Activated naive CD4-positive, alpha-beta T cell treated with anti-CD3 and anti-CD28 coated beads, Interleukin-2, amount 50 U/mL, for 72 hours (primary cell): ENCODE measurements at places on chromosomes 6 and 20. TPM values are rescaled to one million over a fixed set of nuclear protein-coding genes. Genes with fewer than 3 reads are reported as not detected.
A peak's percentile ranks its signal among the peaks of the same experiment; 100 is the strongest.

DNA sequence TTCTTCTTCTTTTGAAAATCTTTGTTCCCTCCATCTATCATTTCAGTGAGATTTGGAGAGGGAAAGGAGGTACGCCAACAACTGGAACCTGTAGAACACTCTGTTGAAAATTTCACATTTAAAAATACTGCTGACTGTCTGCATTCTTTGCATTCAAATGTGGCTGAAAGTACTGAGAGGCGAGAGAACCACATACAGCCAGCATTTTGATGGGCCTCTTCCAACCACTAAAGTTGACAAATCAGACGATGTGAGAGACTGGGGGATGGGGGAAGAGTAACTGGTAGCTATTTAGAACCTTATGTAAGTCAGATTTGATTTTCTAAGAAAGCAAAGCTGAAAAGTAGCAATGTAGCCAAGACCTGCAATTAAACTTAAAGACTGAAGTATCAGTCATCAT lies 77.5 kb downstream of the FKBP5 start:
- DNase-seq = no peak

- no peak for DNase-seq
Measured at GRCh38 chr20:45325371-45325770, 17.3 kb upstream of the MATN4 start.

GRCh38 chr6:27890445-27891319 lies 21.5 kb downstream of the OR2B2 start:
- peak; percentile 86 for DNase-seq

DNA sequence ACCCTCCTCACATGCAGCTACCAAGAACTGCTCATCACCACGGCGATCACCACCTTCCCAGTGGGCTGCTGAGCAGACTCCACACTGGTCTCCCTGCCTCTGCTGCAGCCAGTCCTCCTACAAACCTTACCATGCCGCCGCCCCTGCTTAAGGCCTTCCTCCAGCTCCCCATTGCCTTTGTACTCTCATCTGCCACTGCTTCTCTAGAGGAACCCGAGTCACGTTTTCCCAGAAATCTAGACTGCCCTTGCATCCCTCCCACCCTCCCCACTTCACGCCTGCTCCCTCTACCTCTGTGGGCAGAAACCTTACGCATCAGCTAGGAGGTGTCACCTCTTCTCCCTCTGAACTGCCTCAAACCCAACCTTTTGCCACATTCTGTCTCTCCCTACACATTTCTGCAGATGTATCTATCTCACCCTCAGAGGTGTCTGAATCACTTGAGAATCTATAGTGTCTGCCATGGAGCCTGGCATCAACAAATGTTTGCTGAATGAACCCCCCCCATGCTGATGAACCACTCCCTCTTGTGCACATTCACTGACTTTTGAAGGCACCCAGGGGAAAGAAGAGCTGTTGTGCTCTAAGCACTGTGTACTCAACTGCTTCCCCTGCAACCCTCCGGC lies 4.3 kb downstream of the E2F1 start:
- no peak for DNase-seq

DNA sequence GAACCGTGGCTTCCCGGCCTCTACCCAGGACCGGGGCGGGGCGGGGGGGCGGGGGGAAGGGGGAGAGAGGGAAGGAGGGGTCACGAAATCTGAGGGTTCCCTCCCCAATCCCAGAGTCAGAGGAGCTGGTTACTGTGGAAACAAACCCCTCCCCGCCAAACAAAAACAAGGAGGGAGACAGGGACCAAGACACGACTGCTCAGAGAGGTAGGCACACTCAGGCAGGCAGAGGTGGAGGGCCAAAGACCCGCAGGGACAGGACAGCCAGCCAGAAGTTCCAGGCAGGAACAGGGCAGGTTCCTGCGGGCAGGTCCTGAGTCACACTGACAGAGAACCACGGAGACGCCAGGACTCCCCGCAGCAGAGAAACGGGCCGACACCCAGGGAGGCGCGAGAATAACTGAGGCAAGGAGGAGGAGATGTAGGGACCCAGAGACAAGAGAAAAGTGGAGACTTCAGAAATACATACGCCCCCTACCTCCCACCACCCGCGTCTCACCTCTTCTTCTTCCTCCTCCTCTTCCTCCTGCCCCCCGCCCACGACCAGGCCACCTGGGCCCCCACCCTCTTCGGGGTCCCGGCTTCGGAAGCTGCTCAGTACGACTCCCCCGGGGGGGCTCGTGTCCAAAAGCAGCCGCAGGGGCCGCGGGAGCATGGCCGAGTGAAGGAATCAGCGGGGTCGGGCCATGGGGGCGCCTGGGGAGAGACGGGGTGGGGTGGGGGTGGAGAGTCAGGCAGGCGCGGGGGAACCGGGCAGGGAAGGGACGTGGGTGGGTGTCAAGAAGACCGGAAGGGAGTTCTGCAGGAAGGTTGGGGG lies 578 bp downstream of the RGL2 start:
- peak; percentile 74 for DNase-seq

GRCh38 chr20:32109392-32110172 lies at the start of gene TM9SF4:
Gene TM9SF4 (plus strand): TSS chr20:32109714. CDS start chr20:32109741, 27 bp downstream.
- DNase-seq = peak; percentile 91

- DNase-seq = no peak
Measured at GRCh38 chr6:155454471-155454870, 1.2 kb downstream of the NOX3 start.

- DNase-seq = no peak
Measured at GRCh38 chr20:23200914-23201313, 114.8 kb upstream of the CD93 start.

DNA sequence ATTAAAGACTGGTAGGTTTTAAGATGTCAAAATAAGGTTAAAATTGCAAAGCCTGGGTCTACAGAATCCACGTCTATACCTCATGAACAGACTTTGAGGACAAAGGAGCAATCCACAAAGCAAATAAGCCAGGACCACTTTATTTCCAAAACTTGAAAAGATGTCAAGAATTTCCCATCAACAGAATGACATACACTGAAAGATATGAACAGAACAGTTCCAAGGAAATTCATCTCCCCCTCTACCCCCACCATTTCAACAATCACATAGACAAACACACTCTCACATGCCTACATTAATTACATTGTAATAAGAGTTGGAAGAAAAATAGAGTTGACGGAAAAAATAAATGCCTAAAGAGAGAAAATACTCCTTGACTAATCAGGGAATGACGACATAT lies 45.2 kb upstream of the NHSL1 start:
- no peak for DNase-seq

DNA sequence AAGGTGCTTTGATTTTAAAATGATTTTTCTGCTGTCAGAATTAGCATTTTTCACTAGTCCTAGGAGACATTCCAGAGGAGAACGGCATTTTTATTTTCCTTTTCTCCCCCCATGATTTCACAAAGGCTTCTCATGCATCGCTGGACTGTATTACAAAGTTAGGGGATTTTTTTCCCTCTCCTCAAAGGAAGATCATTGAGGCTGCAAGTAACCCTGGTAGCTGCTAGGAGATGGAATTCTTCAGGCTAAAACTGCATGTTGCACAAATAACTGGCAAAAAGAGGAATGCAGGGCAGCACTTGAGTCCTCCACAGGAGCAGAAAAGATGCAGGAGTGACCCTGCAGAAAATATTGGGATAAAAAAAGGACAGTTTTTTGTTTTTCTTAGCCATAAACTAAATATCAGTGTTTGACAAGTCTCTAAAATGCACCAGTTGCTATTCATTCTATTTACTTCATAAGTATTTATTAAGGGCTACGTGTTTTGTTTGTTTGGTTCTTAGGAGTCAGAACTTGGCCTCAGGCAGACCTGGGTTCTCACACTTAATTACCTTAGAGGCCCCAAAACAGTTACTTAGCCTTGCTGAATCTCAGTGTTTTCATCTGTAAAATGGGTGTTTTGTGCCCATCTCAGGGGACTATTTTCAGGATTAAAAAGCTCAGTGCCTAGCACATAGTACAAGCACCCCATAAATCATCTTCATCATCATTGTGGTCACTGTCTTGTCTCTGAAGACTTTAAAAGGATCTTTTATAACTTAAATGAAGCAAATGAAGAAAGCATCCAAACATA lies 144.5 kb upstream of the ID4 start:
- DNase-seq = no peak

- DNase-seq = no peak
Measured at GRCh38 chr20:39829661-39830060, 859.4 kb downstream of the MAFB start.

- DNase-seq = no peak
Measured at GRCh38 chr20:63004607-63005364, 2.0 kb downstream of the BHLHE23 start.

GRCh38 chr6:19669206-19669605 lies 168.0 kb upstream of the ID4 start:
- DNase-seq = no peak

GRCh38 chr6:106591111-106591825 lies 38.0 kb downstream of the RTN4IP1 start:
- no peak for DNase-seq

DNA sequence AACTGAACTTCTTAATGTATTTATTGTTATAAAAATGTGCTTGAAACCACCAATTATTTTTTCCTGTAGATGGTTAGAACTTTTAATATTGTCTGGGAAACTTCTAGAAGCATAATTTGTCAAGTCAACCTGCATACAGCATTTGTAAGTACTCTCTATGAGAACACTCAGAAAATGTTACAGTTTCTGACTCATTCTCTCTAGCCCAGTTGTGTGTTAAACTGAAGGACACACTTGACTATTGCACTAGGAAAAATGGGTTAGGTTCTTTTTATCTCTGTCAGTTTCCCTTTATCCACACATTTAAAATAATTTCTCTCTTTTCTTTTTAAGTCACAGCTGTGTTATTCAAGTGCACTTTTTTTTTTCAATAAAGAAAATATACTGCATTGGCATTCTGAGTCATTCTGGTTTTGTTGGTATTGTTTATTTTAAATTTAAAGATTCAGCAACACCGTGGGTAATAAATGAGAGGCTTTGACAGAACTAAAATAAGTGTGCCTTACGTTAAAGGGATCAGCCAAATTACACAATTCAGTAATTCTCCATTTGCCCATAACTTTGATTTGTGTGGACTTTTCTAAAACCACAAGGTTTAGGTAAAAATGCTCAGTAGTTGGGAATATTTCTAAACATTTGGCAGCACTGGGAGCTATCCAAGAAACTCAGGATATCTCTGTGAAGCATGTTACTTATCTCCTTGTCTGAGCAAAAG lies 50.7 kb downstream of the OPN5 start:
- DNase-seq = no peak

GRCh38 chr6:116439522-116440051 lies 21.6 kb upstream of the CALHM6 start:
- DNase-seq = no peak

DNA sequence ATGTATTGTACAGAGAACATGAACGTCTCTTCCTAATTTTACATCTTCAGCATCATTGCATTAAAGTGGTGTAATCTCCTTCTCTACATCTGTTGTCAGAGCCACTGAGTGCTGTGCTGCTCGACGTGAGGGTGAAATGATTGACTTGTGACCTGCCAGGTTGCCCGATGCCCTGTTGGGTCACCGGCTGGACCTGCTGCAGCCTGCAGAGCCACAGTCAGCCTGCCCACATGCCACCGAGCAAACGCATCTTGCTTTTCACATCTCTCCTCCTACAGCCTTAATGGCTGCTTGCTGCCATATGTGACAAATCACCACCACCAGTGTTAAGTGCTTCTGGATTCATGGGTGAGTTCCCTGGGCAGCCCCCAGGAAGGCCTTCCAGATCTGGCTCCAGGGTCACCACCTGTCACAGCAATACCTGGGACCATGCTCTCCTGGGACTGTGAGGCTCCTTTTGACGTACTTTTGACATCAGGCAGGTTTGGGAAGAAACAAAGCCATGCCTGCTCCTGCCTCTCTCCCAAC lies 80.3 kb downstream of the ASXL1 start:
- no peak for DNase-seq

DNA sequence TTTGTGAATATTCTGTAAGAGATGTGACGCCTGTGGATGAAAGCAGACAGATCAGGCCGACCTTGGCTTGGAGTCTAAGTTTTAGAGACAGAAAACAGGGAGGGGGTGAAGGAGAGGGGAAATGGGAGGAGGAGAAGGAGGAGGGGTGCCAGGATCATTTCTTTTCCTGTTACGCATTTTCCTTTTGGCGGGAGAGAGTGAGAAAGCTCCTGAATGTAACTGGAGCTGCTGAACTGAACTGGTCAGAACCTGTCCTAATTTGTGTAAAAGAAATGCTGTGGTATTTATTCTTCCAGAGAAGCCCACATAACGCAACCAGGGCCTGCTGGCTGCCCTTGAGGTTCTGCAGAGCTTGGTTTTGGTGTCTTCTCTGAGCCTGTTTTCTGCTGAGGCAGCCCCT lies 41.9 kb downstream of the UTRN start:
- DNase-seq = no peak

DNA sequence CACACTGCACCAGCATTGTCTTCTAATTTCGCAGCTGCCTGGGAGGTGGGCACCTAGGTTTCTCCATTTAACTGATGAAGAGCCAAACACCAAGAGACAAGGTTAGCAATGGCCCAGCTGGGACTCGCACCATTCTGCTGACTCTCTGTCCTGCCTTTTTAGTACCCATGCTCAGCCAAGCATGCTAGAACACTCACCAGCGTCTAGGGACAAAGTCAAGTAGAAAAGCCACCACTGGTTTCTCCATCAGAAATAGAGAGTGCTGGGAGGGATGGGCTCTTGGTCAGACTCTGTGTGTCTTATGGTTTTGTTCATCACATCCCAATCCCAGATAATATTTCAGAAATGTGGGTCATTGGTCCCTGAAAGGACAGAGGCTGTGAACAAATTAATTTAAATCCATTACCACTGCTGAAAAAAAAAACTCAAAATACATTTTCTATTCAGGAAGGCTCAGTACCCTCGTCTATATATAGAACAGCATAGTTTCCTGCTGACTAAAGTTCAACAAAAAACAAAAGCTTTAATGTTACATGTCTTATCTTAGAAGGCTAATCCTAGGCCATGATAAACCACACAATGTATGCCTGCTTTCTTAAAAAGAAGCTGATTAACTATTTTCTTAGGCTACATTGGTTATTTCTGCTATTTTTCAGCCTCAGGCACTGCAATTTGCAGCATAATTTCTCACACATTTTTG lies 111.0 kb downstream of the TBC1D7 start:
- no peak for DNase-seq

- DNase-seq = no peak
Measured at GRCh38 chr20:61162451-61162850, 89.6 kb upstream of the CDH4 start.

DNA sequence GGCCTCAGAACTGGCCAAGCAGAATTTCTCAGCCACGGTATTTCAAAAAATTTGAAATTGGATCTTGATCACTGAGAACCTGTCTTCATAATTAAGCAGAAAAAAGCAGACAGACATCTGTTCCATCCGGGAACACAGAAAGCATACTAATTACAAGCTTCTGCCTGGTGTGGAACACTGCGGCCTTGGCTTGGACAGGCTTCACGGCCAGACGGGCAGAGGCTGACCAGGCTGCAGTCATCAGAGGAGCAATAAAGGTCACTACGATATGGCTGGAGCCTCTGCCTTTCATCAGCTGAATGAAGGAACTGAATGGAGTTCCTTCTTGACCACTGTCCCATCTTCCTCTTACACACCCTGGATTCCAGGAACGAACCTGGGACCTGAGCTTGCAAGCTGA lies 3.9 kb upstream of the NRSN1 start:
- DNase-seq = no peak

The RAMACL gene
- 0.52 TPM for total RNA-seq

The ULBP3 gene
- not detected for total RNA-seq

The GPR63 gene
- total RNA-seq = 0.41 TPM

The TSPO2 gene
- total RNA-seq = not detected

The BANF2 gene
- total RNA-seq = not detected

The PACRG gene
- total RNA-seq = not detected

The PLN gene
- not detected for total RNA-seq

The NRSN1 gene
- not detected for total RNA-seq

The RIPOR2 gene
- total RNA-seq = 63.9 TPM

The DOK5 gene
- total RNA-seq = 1.3 TPM

The C2 gene
- 5.2 TPM for total RNA-seq

The MAPK13 gene
- total RNA-seq = 33.6 TPM
